ENCODE measurements at places on chromosomes 13 and 19.

- DNase-seq = peak; percentile 58
Measured at GRCh38 chr19:18496167-18496979, 25.5 kb downstream of the ELL start.

- DNase-seq = no peak
Measured at GRCh38 chr19:4059891-4060620, 6.6 kb downstream of the ZBTB7A start.

GRCh38 chr19:39052846-39053245 lies 20.5 kb upstream of the FBXO27 start:
- DNase-seq = no peak

DNA sequence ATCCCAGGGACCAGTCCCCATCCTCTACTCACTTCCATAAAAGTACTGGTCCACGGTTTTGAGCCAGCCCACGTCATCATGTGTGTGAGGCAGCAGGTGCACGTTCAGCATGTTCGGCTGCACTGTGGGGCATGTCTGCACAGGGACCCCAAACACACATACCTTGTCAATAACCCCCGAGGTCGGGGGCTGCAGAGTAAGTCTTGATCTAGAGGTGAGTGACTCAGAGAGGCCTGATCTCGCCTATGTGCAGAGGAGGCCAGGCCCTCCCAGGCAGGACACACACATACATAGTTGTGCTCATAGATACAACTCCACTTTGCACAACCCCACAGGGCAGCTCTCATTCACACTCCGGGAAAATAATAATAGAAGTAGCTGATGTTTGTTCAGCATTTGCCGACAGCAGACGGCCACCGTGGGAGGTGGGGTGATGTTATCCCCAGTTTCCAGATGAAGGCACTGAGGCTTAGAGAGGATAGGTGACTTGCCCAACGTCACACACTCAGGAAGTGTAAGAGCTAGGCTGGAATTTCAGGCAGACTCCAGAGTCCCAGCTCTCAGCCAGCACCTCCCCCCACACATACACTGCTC lies 774 bp downstream of the MAN2B1 start:
- DNase-seq = no peak

- no peak for DNase-seq
Measured at GRCh38 chr19:11675569-11675968, 63.2 kb downstream of the ZNF823 start.

DNA sequence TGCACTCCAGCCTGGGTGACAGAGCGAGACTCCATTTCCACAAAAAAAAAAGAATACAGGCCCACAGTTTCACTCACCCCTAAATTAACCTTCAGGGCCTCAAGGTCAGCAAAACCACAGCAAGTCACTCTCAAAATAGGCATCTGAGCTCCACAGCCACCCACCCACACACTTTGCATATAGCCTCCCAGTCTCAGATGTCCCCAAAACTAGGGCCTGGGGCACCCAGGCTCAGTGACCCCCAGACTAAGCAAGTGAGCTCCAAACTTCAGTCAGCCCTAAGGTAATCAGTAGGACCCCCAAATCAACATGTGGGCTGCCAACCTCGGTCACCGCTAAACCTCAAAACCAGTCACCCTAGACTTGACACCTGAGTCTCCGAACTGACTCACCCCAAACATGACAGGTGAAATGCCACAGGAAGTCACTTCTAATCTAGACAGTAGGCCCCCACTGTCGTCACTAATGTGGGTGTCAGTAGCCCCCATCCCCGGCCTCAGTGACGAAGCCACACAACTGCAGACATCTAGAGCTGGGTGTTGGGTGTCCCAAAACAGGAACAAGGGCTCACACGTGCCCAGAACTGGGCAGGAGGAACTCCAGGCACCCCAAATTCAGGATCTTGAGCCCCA lies 13.9 kb downstream of the RABAC1 start:
- no peak for DNase-seq

DNA sequence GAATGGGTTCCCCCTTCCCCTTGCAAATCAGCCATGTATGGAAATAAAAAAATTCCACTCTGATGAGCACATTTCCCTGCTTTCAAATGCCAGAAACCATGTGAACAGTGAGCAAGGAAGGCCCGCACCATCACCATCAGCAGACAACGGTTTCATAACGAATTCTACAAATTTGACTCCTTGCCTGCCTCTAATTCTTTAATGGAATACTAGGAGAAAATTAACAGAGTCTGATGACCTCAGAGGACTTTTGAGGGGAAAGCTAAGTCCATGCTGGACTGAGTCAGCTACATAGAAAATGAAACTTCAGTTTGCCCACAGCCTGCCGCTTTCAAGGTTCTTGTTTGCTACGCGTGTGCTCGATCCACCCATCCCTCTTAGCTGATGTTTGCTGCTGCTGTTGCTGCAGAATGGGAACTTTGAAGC lies 46.7 kb upstream of the KL start:
- no peak for DNase-seq

GRCh38 chr19:30783212-30783611 lies 411.0 kb downstream of the ZNF536 start:
- no peak for DNase-seq

DNA sequence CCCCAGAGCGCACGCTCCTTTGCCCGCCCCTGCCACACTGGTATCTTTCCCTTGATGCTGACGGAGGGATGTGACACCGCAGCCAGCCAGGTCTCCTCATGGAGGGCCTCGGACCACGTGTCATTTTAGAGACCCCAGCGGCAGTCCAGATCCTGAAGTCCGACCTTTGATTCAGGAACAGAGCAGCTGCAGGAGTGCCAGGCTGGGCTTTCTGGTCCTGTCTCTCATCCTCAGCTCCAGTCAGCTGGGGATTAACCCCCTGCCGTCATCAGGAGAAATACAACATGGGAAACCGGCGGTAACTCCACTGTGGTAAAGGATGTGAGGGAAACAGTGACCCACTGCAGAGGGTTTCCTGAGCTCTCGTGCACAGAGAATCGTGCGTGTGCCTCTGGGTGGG lies 140.6 kb downstream of the SIPA1L3 start:
- DNase-seq = no peak

DNA sequence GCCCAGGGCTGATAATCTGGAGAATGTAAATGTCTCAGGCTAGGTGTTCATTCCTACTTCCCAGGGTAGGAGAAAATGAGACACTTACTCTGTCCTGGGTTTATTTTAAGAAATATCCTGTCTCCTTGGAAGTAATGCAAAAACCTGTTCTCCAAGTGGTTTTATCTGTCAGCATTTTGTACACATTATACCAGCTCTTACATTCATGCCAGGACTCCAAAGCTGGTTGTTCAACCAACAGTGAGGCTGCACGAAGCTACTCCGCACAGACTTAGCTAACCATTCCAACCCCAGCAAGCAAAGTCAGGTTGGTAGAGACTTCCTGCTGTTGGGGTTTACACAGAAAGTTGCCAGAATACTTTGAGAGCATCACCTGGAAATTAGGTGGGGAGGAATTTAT lies 55.6 kb downstream of the SLC7A1 start:
- DNase-seq = no peak

DNA sequence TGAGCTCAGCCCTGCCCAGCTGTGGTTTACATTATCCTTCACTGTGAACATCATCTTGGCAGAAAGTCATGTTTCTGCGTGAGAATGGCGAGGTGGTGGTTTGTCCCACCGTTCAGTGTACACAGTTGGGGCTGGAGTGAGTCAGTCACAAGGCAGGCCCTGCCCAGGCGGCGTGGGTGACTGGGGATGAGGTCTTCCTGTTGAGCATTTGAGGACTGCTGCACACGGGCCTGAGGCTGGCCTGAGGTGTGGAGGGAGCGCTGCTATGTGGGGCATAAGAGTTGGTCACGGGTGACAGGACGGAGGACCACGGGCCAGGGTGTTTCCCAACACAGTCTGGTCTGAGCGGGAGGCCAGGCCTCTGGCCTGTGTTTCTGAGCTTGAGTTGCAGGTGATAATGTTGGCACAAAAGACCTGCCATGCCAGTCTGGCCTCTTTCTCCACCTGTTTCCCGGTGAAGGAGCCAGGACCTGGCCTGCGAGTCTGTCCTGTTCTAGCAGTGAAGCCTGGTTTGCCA lies 13.4 kb upstream of the C19orf33 start:
- DNase-seq = peak; percentile 74

- DNase-seq = no peak
Measured at GRCh38 chr19:2607712-2608601, 94.5 kb downstream of the GNG7 start.

DNA sequence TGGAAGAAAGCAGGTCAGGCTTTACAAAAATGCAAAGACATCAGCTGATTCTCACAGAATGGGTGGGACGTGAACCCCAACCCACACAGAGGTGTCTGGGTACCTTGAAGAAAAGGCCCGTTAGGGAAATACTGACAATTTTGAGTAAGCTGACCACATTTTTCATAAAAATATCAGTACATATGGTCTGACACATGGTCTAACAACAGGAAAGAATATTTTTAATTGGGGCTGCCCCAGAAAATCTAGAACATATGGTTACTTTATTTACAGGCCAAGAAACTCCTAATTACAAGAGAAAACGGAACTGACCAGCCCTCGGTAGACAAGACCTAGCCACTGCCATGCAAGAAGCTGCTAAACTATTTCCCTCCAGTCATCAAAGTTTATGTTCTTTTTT lies 48.7 kb upstream of the ITM2B start:
- DNase-seq = no peak

DNA sequence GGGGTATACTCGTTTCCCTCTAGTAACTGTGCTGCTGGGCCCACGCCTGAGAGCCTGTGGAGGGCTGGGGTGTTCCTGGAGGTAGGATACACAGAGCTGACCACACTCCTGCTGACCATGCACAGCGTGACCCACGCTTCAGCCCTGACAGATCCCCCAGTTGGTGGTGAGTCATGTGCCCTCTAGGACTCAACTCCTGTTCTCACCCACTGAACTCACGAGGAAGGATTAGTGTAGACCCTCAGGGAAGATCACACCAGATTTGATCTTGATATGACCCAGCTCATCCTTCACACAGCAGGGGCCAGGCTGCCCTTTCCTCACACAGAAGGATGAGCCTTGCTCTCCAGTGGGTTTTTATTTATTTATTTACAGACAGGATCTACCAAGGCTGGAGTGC lies 13.3 kb upstream of the ACP7 start:
- DNase-seq = no peak

DNA sequence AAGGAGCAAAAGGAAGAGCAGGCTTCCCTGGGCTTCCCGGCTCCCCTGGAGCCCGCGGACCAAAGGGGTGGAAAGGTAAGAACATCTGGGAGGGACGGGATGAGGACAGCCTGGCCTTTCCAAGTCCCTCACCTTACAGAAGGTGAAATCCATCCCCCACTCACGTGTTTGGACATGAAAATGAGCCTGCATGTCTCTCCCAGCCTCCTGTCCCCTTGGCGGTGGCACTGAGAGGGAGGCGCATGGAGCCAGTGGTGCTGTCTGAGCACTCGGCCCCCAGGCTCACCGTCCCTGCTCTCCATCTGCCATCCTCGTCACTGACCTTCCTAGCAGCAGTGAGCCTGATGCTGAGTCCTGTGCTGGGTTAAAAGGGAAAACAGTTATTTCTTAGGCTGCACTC lies 104.2 kb downstream of the RAB20 start:
- no peak for DNase-seq

GRCh38 chr13:32548837-32549236 lies 10.2 kb upstream of the N4BP2L2 start:
- peak; percentile 44 for DNase-seq

GRCh38 chr13:32989942-32990341 lies 26.3 kb upstream of the KL start:
- no peak for DNase-seq

DNA sequence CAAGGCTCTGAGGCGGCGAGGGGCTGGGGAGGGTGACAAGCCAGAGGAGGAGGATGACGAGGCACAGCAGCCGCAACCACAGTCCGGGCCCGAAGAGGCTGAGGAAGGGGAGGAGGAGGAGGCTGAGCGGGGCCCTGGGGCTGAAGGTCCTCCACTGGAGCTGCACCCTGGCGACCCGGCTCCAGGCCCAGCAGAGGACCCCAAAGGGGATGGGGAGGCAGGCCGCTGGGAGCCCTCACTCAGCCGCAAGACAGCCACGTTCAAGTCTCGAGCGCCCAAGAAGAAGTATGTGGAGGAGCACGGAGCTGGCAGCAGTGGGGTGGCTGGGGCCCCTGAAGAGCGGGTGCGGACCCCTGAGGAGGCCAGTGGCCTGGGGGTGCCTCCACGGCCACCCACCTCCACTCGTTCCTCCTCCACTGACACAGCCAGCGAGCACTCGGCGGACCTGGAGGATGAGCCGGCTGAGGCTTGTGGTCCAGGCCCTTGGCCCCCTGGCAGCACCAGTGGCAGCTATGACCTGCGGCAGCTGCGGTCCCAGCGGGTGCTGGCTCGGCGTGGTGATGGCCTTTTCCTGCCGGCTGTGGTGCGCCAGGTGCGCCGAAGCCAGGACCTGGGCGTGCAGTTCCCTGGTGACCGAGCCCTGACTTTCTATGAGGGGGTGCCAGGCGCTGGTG lies 2.9 kb downstream of the CIC start:
- peak; percentile 65 for DNase-seq

DNA sequence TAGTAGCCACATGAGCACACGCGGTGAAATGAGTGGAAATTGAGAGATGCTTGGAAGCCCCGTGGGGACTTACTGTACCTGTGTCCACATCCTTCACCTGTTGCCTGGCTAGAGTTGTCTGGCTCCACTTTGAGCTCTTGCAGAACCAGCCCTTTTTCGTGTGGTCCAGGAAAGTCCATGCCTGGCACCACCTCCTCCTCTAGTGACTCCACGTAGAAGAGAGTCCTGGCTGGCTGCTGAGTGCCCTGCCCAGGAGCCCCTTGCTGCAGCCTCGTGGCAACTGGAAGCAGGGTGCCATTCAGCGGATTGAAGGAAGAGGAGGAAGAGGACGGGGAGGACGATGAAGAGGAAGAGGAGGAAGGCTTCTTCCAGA lies 515 bp upstream of the ATXN8OS start:
- no peak for DNase-seq

DNA sequence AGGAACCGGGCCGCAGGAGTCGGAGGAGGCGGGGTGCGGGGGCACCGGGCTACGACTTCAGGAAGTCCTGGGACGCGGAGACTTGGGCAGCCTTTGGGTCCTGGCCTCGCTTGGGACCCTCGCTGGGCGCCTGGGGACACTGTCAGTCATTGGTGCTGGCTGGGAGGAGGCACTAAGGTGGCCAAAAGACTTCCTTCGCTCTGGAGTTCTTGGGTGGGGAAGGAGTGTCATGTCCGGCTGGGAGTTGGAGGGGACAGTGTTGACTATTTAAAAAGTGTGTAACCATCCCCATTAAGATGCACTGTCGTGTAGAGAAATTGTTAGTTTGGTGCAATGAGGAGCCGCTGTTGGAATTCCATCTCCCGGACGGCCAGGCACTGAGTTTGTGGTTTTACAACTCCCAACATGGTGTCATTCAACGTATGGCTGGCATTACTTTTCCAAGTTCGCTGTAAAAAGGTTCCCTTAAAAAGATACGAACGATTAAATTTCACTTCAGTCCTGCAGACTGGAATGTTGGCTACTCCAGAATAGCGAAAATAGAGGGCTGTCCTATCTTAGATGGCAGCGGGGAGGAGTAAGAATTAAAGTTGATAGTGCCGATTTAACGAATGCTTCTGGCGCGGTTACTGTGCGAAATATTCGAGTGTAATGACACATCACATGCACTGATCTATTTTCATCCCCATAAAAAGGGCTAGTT lies 776 bp downstream of the DNAJC3 start:
- peak; percentile 60 for DNase-seq

- no peak for DNase-seq
Measured at GRCh38 chr13:32080328-32080744, 48.8 kb downstream of the FRY start.

- no peak for DNase-seq
Measured at GRCh38 chr19:41399091-41399490, 1.5 kb downstream of the BCKDHA start.

Measured in hematopoietic multipotent progenitor cell treated with erythropoietin and hydrocortisone succinate and interleukin-3 and kit ligand, for 4 days (in vitro differentiated cells).